Panc1 (cell line): ENCODE measurements at places on chromosomes 1 and 21. TPM values are rescaled to one million over a fixed set of nuclear protein-coding genes. Genes with fewer than 3 reads are reported as not detected.

Gene SETDB1
- 43.3 TPM for total RNA-seq

Gene CRYBG2
- 0.64 TPM for total RNA-seq

Gene PTPRU
- total RNA-seq, result 0.72 TPM

Gene SPRR5
- not detected for total RNA-seq

Gene SPOCD1
- 0.54 TPM for total RNA-seq

DNA sequence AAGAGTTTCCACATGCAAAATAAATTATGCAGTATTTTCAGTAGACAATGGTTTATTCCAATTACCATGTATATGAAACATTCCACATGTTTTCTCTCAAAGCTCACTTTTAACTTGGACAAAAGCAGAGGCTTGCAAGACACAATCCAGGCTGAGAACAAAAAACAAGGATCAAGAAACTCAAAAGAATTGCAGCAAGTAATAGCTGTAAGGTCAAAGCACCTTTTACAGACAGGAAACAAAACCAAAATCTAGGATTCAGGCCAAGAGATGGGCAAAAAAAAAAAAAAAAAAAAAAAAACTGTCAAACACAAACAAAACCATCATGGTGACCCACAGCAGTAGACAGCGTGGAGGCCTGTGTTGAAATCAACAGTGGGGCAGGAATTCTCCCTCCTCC is 9.3 kb downstream of the RGS1 start:
- H3K27ac ChIP-seq, result no peak overlapping the region
- H3K4me1 ChIP-seq, result no peaks in the 10 kb centered on the region
- H3K27me3 ChIP-seq, result no peaks in the 10 kb centered on the region; the same call in 1 of the 2 replicates
- DNase-seq, result no peak

GRCh38 chr21:27700974-27701614 is 734.2 kb upstream of the ADAMTS5 start:
- no peak overlapping the region for H3K4me3 ChIP-seq
- H3K36me3 ChIP-seq, result no peaks in the 10 kb centered on the region
- no peak overlapping the region for H3K27ac ChIP-seq
- peak; percentile 46 for DNase-seq

GRCh38 chr1:42340093-42340492 is 5.1 kb upstream of the FOXJ3 start:
- DNase-seq, result peak; percentile 85
- H3K27me3 ChIP-seq, result no peaks in the 10 kb centered on the region
- H3K4me1 ChIP-seq, result peaks cover 40% of the 10 kb centered on the region
- H3K27ac ChIP-seq, result peak overlapping the region; percentile 85

DNA sequence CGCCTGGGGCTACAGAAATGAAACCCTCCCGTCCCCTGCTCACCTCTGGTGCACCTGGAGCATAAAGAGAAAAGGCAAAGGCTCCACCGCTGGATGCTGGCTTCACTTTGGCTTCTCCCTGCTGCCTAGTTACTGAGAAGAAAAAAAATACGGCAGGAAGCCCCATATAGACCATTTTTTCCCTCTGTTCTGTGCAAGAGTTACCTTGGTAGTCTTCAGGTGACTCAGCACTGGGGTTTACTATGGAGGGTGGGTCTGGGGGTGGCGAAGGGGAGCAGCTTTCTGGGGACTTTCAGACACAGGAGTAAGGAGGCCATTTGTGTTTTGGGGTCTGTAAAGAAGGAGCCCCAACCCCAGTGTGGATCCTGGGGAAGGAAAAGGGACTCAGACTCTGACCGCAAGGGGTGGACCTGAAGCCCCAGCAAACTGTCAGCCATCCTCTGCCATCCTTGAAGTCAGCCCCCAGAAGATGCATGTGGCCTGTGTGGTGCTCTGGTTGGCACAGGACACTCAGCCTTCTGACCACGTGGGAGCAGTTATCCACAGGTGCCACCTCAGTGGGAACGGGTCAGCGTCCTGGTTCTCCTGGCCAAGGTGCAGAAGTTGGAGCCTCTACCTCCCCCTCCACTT is 25.9 kb upstream of the EPS8L3 start:
- H3K27me3 ChIP-seq, result no peaks in the 10 kb centered on the region
- H3K27ac ChIP-seq, result peak overlapping the region; percentile 93
- no peaks in the 10 kb centered on the region for H3K36me3 ChIP-seq
- H3K4me3 ChIP-seq, result no peak overlapping the region
- no peak for DNase-seq

DNA sequence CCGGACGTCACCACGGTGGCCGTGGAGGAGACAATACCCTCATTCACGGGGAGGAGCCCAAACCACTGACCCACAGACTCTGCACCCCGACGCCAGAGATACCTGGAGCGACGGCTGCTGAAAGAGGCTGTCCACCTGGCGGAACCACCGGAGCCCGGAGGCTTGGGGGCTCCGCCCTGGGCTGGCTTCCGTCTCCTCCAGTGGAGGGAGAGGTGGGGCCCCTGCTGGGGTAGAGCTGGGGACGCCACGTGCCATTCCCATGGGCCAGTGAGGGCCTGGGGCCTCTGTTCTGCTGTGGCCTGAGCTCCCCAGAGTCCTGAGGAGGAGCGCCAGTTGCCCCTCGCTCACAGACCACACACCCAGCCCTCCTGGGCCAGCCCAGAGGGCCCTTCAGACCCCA is 7.0 kb downstream of the TNFRSF14 start:
- H3K27ac ChIP-seq, result no peak overlapping the region
- no peaks in the 10 kb centered on the region; the same call in 1 of the 2 replicates for H3K4me1 ChIP-seq
- H3K4me3 ChIP-seq, result no peak overlapping the region
- no peaks in the 10 kb centered on the region for H3K27me3 ChIP-seq

DNA sequence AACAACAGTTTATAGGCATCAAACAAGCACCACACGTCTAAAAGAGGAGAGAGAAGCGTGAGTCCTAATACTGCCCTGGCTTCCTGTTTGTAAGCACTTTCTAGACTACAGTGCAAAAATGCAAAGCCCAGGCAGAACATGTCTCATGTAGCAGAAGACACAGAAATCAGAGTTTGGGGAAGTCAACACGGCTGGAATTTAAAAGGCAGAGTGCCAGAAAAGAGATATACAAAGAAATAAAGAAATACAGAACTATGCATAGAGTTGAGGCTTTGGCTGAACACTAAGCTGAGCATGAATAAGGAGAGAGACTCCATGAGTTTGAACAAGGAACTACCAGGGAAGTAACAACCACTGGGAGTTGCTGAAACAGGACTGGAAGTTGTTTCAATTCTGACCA is 566.6 kb upstream of the NR5A2 start:
- H3K36me3 ChIP-seq, result no peaks in the 10 kb centered on the region
- no peaks in the 10 kb centered on the region for H3K27me3 ChIP-seq
- no peak overlapping the region for H3K4me3 ChIP-seq
- no peak for DNase-seq
- no peaks in the 10 kb centered on the region for H3K4me1 ChIP-seq
- no peak overlapping the region for H3K27ac ChIP-seq

GRCh38 chr1:91742848-91743292 is 143.1 kb downstream of the TGFBR3 start:
- no peak for DNase-seq
- H3K36me3 ChIP-seq, result no peaks in the 10 kb centered on the region
- peaks cover 26% of the 10 kb centered on the region for H3K4me1 ChIP-seq
- peak overlapping the region; percentile 80 for H3K27ac ChIP-seq
- no peaks in the 10 kb centered on the region for H3K27me3 ChIP-seq

DNA sequence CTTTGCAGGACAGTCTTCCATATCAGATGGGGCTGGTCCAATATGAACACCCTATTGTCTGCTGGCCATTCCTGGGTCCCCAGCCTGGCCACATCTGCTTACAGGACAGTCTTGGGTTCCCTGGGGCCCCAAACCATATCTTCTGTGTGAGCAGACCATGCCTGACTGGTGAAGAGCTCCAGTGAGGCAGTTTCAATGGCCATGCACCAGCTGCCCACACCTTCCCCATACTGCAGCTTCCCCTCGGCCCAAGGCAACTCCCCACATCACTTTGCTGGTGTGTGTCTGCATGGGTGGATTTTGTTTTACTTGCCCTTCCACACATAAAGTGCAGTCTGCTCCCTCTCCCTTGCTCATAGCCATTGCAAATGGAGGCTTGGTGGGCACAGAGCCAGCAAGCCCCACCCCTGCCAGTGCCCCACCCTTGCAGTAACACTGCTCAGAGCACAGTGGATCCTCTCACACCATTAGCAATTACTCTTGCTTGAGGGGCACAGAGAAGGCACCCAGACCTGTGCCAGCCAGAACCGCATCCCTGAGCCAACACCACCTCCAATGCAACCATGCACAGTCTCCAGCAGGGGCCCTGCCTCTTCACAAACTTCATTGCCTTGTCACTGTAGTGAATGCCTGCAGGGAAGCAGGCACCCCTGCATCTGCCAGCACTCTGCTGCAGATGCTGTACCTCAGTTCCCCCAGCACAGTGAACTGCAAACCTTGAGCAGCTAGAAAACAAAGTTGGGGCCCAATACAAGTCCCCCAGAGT is 474.5 kb upstream of the BEND5 start:
- H3K4me1 ChIP-seq, result no peaks in the 10 kb centered on the region
- H3K4me3 ChIP-seq, result no peak overlapping the region
- no peaks in the 10 kb centered on the region for H3K36me3 ChIP-seq
- no peak for DNase-seq
- no peak overlapping the region for H3K27ac ChIP-seq
- H3K27me3 ChIP-seq, result no peaks in the 10 kb centered on the region

DNA sequence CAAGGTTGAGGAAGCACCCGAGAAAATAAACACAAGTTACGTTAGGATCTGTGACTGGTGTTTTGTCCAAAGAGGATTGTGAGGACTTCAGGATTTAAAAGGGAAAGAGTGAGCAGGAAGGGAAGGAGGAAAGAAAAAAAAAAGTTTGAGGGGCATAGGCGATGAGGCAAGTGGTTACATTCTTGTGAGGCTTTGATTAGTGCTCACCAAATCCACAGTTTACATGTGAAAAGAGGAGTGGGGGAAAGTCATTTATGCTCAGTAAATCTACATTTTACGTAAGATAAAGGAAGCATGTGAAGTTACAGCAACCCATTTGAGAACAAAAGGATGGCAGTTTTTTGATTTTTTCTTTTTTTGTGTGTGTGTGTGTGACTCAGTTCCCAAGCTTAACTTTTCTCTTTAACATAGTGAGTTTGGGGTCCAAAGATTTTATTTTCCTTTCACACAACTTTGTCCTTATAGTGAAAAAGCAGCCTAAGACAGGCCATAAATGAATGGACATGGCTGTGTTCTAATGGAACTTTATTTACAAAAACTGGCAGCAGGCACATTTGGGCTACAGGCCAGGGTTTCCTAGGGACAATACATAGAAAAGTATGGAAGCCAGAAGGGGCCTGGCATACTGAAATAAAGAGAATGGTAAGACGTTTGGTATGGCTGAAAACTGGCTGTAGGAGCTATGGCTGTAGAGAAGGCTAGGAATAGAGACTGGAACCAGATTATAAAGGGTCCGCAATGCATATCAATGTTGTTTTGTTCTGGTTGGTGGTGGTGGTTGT is 121.7 kb downstream of the FGGY start:
- H3K27me3 ChIP-seq, result no peaks in the 10 kb centered on the region
- DNase-seq, result no peak
- no peak overlapping the region for H3K4me3 ChIP-seq
- H3K36me3 ChIP-seq, result no peaks in the 10 kb centered on the region

DNA sequence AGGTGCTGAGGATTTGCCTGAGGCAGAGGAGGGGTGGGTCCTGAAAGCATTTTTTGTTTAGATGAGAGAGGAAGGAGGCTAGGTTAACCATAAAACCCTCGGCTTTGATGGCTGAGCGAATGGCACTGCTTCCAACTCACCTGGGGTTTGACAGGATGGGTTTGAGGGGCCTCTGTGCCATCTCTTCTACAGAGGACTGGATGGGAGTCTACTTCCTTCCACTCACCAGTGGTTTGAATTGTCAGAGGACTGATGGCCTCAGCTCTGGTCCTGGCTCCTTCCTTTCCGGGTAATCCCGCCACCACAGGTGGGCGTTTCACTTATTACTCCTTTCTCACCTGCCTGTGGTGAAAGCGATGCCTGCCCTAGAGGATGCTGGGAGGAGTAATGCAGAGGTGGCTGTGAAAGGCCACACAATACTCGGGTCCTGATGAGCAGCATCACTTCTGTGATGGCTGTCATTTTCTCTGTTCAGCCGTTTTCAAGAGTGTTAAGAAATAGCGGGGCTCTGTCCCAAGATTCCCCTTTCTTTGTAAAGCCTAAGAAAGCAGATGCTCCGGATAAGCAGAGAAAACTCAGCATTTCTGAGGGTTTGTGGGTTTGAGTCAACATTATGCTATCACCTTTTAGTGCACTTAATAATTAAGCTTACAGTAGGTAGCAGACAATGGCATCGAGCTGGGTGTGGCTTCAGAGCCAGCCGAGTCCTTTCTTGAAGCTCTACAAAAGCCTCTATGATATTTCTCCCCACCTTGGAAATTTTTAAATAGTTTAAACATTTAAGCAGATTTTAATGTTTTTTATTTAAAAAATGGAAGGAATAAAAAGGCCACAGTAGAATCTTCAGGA is 220.7 kb downstream of the HLX start:
- no peak overlapping the region for H3K4me3 ChIP-seq
- H3K27ac ChIP-seq, result no peak overlapping the region
- H3K36me3 ChIP-seq, result no peaks in the 10 kb centered on the region
- no peaks in the 10 kb centered on the region for H3K4me1 ChIP-seq
- H3K27me3 ChIP-seq, result no peaks in the 10 kb centered on the region

GRCh38 chr1:99636647-99637175 is 9.2 kb upstream of the PALMD start:
- DNase-seq, result no peak
- H3K27ac ChIP-seq, result no peak overlapping the region
- H3K4me1 ChIP-seq, result no peaks in the 10 kb centered on the region
- no peak overlapping the region for H3K4me3 ChIP-seq
- H3K27me3 ChIP-seq, result no peaks in the 10 kb centered on the region

DNA sequence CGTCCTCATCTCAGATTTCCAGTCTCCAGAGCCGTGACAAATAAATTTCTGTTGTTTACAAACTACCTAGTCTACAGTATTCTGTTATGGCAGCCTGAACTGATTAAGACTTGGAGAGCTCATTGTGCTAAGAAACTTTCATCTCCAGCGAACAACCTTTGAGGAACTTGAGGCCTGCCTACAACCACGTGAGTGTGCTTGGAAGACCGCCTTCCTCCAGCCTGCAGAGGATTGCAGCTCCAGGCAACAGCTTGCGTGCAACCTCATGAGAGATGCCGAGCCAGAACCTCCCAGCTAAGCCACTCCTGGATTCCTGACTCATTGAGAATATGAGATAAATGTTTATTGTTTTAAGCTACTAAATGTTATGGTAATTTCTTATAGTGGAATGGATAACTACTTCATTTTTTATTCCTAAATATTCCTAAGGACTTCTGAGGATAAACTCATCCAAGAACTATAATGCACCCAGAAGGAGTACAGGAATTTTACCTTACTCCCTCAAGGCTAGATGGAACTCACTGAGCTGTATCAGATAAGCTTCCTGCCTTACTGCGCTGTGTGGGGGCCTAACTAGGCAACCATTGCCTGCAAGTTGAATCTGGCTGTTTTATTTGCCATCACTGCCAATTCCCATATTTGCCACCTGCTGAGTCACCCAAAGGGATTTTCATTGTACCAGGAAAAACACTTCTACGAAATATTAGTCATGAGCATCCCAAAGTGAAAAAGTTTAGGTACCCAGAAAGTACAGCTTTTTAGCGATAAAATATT is 17.6 kb downstream of the FAM177B start:
- no peaks in the 10 kb centered on the region for H3K27me3 ChIP-seq
- no peak overlapping the region for H3K4me3 ChIP-seq
- H3K27ac ChIP-seq, result no peak overlapping the region
- peak; percentile 35 for DNase-seq
